Neuronal stem cell (in vitro differentiated cells): ENCODE measurements at places on chromosomes 11 and 22.

DNA sequence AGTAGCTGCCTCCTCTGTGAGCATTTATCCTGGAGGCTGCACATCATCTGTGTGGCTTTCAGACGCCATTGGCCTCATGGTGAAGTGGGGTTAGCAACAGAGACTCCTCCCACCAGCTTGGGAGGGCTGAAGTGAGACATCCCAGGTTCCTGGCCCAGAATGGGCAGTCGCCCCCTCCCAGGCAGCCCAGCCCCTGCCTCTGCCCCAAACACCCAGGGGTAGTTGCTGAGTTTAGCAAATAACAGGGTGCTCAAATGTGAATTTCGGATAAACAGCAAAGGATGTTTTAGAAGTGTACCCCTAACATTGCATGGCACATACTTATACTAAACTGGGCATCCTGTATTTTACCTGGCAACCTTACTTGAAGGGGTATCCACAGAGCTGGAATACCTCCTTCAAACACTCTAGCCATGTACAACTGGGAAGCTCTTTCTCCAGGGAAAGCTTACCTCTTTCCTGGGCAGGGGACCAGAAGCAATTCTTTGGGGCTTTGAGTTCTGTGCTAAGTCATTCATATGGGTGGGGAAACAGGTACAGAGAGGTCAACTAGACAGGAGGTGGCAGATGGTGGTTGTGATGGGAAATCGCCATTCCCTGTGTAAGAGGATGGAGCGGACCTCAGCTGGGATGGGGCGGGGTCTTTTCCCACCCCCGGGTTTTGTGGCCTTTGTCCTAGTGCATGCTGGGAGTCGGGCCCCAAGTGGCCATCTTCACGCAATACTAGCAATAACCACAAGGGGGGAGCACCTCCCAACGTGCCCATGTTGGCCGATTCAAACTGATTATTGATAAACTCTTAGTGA is 19.3 kb downstream of the MTFP1 start:
- H3K4me3 ChIP-seq, result no peak overlapping the region
- DNase-seq, result peak; percentile 80
- H3K4me1 ChIP-seq, result peaks cover 9% of the 10 kb centered on the region
- H3K36me3 ChIP-seq, result no peaks in the 10 kb centered on the region

- H3K27me3 ChIP-seq, result no peaks in the 10 kb centered on the region
- H3K4me1 ChIP-seq, result no peaks in the 10 kb centered on the region
- peaks cover 90% of the 10 kb centered on the region for H3K36me3 ChIP-seq
- H3K27ac ChIP-seq, result no peak overlapping the region
- no peak overlapping the region for H3K4me3 ChIP-seq
- no peak for DNase-seq
Observed at GRCh38 chr22:20563941-20564371, 56.5 kb downstream of the MED15 start.

- no peaks in the 10 kb centered on the region for H3K36me3 ChIP-seq
- H3K4me1 ChIP-seq, result no peaks in the 10 kb centered on the region
- no peak overlapping the region for H3K4me3 ChIP-seq
- no peaks in the 10 kb centered on the region for H3K27me3 ChIP-seq
Observed at GRCh38 chr11:34274712-34275398, 83.0 kb downstream of the ABTB2 start.

DNA sequence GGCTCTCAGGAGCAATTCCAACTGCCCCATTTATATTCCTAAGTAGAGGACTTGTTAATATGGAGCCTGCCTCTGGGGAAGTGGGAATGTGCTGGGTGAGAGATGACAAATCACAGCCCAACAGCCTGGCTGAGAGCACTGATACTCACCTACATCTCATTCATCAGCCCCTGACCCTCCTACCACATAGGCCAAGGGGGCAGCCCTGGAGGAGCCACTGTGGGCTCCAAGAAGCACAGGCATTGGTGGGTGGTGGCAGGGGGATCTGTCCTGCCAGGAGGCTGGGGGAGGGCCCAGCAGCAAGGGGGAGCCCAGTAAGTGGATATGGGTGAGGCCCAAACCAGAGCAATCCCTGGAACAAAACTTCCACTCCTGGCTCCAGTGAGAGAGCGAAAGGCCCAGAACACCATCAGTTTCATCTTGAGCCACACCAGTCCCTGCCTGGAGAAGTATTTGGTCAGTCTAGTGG is 79.7 kb downstream of the BUD13 start:
- H3K4me3 ChIP-seq, result no peak overlapping the region
- H3K36me3 ChIP-seq, result no peaks in the 10 kb centered on the region
- no peaks in the 10 kb centered on the region for H3K27me3 ChIP-seq
- DNase-seq, result no peak

GRCh38 chr11:1826552-1827094 is 8.2 kb upstream of the SYT8 start:
- DNase-seq, result no peak
- H3K27me3 ChIP-seq, result peaks cover 49% of the 10 kb centered on the region
- H3K27ac ChIP-seq, result no peak overlapping the region

DNA sequence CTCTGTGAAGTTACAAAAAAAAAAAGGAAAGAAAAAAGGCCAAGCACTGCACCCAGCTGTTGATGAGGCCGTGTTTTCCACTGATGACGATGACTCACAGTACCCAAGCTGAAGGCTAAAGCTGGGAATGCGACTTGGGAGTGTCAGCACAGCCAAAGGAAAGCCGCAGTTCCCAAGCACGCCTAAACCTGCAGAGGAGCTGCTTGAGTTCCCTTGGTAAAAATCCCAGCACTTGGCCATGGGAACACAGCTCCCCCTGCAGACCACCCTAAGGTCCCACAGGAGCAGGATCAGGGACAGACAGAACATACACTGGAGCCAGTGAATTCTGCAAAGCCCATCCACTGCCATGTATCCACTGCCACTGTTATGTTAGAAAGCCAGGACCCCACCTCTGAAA is 39.9 kb downstream of the SERGEF start:
- no peak overlapping the region for H3K27ac ChIP-seq
- no peaks in the 10 kb centered on the region for H3K36me3 ChIP-seq
- no peak overlapping the region for H3K4me3 ChIP-seq
- DNase-seq, result peak; percentile 45
- H3K27me3 ChIP-seq, result no peaks in the 10 kb centered on the region
- H3K4me1 ChIP-seq, result no peaks in the 10 kb centered on the region

- no peaks in the 10 kb centered on the region for H3K4me1 ChIP-seq
- no peak overlapping the region for H3K4me3 ChIP-seq
- no peaks in the 10 kb centered on the region for H3K27me3 ChIP-seq
- DNase-seq, result no peak
Observed at GRCh38 chr11:102085864-102086551, 24.2 kb upstream of the YAP1 start.

GRCh38 chr11:126336671-126337101 is 18.8 kb upstream of the ST3GAL4 start:
- no peaks in the 10 kb centered on the region for H3K27me3 ChIP-seq
- peaks cover 7% of the 10 kb centered on the region for H3K36me3 ChIP-seq
- H3K27ac ChIP-seq, result no peak overlapping the region
- H3K4me1 ChIP-seq, result peaks cover 30% of the 10 kb centered on the region
- no peak for DNase-seq
